Dermis blood vessel endothelial cell (primary cell): ENCODE measurements at places on chromosomes 13 and 19. TPM values are rescaled to one million over a fixed set of nuclear protein-coding genes. Genes with fewer than 3 reads are reported as not detected.

DNA sequence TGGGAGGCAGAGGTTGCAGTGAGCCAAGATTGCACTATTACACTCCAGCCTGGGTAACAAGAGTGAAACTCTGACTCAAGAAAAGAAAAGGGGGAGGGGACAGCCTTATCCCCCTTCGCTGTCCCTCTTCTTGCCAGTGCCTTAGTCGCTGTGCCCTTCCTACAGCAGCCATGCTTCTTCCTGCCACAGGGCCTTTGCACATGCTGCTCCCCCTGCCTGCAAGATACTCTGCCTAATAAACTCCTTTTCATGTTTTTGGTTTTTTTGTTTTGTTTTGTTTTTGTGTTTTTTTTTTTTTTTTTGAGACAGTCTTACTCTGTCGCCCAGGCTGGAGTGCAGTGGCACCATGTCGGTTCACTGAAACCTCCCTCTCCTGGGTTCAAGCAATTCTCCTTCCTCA lies 21.4 kb downstream of the NWD1 start:
- no peak for DNase-seq

The CLEC17A gene
- total RNA-seq, result not detected in 2 replicates

DNA sequence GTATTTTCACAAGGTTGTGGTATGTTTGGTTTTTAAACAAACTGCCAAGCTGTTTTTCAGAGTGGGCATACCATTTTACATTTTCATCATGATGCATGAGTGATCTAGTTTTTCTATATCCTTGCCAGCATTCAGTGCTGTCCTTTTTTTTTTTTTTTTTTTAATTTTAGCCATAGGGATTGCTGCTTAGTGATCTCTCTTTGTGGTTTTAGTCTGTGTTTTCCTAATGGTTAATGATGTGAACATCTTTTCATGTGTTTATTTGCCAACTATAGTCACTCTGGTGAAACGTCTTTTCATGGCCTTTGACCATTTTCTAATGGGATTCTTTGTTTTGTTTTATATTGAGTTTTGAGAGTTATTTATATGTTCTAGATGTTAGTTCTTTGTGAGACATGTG lies 59.7 kb downstream of the SHISA2 start:
- no peak for DNase-seq

- no peak for DNase-seq
Measured at GRCh38 chr19:928471-929202, 2.8 kb downstream of the ARID3A start.

DNA sequence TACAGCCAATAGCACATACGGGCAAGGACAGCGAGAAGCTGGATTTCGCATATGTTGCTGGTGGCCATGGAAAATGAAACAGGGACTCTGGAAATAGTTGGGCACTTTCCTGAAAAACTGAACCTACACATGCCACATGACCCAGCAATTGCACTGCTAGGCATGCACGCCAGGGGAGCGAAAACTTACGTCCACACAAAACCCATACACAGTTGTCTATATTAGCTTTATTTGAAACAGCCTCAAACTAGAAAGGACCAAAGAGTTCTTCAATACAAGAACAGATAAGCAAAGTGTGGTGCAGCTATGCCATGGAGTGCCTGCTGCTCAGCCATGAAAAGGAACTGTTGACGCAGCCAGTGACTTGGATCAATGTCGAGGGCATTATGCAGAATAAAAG lies 7.3 kb upstream of the SPACA7 start:
- DNase-seq, result no peak

GRCh38 chr19:16208064-16208759 lies 10.5 kb downstream of the AP1M1 start:
- no peak for DNase-seq

The ZNF728 gene
- 0.09 and 0.34 TPM in 2 replicates for total RNA-seq

- DNase-seq, result peak; percentile 46
Measured at GRCh38 chr13:73141292-73141771, 82.5 kb downstream of the KLF5 start.

GRCh38 chr19:21602082-21602658 lies 96.8 kb downstream of the ZNF429 start:
- no peak for DNase-seq
